ENCODE measurements at places on chromosomes 12 and 14.

GRCh38 chr12:76927170-76927784, 48.5 kb upstream of the CSRP2 start:
- no peak for DNase-seq

- no peak for DNase-seq
These were observed 65.5 kb upstream of the MDM1 start for GRCh38 chr12:68397566-68398158.

- DNase-seq = no peak
These were observed 5.1 kb downstream of the AHNAK2 start for GRCh38 chr14:104973135-104973384.

- DNase-seq = peak; percentile 66
These were observed 30.4 kb downstream of the DLGAP5 start for GRCh38 chr14:55160989-55161388.

DNA sequence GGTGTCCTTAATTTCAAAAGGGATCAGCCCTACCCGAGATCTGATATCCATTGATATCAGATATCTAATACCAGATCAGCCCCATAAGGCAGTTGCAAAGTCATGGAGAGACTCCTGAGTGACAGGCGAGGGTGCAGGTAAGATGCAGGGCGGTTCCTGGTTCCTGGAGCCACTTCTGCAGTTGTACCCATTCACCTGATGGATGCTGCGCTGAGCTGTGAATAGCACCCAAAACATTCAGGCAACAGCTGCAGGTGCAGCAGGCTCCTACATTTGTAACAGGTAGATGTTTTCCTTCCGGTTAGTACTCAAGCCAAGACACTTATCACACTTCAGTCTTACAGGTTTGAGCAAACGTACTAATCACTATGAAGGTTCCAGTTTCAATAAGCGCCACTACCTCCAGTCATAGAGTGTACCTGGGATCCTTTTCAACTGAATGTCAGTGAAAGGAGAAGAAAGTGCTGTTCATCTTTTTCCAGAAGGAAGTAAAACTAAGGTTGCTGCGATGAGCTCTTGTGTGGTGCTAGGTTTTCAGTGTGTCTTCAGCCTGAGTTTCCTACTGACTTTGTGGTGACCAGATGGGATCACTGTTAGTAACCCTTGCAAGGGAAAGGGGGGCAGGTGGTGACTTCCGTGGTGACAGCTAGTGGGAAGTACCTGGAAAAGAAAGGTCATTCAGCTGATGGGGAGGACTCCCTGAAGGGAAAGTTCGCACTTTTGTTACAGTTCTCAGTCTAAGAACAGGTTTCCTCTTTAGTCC, 1.9 kb downstream of the ATP6V0A2 start:
- no peak for DNase-seq

GRCh38 chr14:96739200-96739910, 57.8 kb upstream of the VRK1 start:
- DNase-seq = no peak

GRCh38 chr12:95269892-95270291, 52.3 kb downstream of the VEZT start:
- no peak for DNase-seq
